HuH-7 (cell line): ENCODE measurements at places on chromosomes 2 and 18.
A peak's percentile ranks its signal among the peaks of the same experiment; 100 is the strongest.

GRCh38 chr2:8333177-8333831 lies 348.6 kb upstream of the ID2 start:
- DNase-seq = no peak

- no peak for DNase-seq
These were observed 232.8 kb downstream of the GRB14 start for GRCh38 chr2:164388511-164388910.

GRCh38 chr2:233919938-233920337 lies 2.8 kb downstream of the TRPM8 start:
- no peak for DNase-seq

DNA sequence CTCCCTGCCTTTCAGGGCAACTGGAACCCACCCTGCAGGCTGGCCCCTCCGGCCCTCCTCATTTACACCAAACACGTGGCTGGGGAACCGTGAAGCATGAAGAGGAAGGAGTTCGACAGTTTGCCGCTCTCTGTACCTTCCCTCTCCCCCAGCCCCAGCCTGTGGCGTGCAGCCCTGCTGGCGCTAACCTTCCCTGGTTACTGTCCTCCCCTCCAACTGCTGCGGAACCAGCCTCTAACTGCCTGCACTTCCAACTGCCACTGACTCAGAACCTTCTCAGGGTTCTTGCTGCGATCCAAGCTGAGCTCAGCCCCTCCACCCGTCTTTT lies 19.2 kb upstream of the GNAL start:
- DNase-seq = no peak

DNA sequence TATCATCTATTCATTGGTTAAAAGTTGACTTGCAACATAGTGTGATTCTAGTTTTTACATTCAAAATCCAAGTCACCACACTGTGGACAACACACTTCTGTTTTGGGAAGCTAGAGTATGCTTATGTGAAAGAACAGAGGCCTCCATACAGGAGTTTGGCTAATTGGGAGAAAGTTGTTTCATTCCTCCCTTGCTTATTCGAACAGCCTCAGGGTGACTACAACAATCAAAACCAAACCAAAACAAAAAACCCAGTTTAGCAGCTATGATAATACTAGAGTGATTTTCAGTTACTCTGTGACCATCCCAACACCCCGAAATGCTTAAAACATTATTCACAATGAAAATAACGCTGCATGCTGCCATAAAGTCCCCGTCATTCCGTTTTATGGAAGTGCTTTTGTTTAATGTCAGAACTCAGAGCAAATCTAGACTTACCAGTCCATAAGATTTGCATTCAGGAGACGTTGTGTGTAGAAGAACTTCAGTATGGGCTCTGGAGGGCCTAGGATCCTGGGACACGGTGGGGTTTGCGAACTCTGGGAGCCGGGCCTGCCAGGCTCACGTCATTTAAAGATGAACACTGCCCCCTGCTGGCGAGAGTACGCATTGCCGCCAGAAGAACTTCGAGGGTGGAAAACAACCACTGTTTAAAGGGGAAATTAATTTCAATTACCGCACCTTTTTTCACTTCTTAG lies 111.4 kb downstream of the FTCDNL1 start:
- DNase-seq = peak; percentile 33

- DNase-seq = no peak
These were observed 92.1 kb upstream of the PXDN start for GRCh38 chr2:1836321-1836860.

- no peak for DNase-seq
These were observed 5.7 kb downstream of the SMC6 start for GRCh38 chr2:17747684-17748452.

DNA sequence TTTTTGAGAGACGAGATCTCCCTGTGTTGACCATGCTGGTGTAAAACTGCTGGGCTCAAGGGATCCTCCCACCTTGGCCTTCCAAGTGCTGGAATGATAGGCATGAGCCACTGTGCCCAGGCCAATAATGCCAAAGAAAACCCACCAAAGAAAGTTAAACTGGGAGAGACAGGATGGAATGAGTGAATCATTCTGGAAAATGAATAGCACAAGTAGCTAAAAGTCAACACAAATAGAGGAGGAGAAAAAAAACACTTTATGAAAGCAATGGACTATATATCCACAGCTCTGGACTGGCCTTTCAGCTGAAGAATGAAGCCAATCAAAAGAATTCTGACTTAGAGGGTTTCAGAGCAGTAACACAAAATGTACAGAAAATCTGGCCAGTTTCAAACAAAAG lies 23.9 kb downstream of the IAH1 start:
- no peak for DNase-seq

GRCh38 chr2:20421988-20422370 lies 24.9 kb upstream of the RHOB start:
- DNase-seq = no peak

DNA sequence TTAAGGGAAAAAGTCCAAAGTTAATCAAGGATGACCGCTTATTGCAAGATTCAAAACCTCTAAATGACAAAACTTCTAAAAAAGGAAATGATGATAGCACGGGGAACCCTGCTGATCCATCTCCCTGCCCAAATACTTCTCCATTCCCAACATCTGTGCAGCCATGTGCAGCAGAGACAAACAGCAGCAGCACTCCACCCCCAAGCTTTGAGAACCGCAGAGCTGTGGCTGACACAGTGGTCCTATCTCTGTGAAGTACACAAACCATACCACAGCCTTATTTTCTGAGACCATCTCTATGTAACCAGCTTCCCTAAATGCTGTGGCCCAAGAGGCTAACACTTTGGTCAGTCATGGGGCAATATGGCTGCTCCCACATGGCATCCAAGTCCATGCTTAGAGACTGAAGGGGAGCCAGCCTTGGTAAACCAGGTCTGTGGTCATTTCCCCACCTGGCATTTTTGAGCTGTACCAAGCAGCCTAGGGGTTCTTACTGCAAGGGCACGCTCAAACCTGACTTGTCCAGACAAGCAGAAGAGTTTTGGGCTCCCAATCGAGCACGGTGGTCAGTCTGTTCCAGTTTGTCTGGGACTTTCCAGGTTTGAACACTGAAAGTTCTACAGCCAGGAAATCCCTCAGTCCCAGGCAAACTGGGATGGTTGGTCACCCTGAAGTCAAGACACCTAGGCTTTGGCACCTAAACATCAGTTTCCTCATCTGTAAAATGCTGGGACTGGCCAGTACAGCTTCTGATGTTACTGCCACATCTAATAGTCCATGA lies 17.1 kb upstream of the NFE2L2 start:
- no peak for DNase-seq

DNA sequence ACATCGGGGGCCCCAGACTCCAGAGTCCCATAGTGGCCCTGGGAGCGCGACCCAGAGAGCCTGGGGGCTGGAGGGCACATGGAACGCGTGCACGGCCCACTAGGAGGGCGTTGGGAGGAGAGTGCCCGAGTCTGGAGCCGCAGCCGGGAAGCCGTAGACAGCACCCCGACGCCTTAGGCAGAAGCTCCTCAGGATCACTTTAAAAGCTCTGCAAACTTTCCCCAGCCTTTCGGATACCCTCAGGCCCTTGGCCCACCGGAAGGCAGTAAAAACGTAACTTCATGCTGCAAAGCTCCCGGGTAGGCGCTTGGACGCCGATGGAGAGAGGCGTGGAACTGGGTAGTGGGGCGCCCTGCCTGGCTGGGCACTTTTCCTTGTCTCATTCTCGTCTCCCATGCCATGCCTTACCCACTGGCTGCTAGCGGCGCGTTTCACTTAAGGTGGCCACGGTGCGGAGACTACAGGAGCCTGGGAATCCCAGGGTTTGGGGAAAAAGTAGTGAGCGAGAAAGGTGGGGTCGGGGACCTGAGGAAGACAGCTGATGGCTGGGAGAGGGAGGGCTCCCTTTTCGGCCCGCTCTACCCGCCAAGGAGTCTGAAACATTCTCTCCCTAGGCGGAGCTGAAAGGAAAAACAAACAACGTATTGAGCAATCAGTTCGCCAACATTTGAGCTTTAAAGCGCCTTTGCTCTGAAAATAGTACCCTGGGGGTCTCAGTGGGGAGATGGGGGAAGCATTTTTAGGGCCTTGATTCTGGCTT lies 141.8 kb downstream of the MEIS1 start:
- DNase-seq = peak; percentile 59

DNA sequence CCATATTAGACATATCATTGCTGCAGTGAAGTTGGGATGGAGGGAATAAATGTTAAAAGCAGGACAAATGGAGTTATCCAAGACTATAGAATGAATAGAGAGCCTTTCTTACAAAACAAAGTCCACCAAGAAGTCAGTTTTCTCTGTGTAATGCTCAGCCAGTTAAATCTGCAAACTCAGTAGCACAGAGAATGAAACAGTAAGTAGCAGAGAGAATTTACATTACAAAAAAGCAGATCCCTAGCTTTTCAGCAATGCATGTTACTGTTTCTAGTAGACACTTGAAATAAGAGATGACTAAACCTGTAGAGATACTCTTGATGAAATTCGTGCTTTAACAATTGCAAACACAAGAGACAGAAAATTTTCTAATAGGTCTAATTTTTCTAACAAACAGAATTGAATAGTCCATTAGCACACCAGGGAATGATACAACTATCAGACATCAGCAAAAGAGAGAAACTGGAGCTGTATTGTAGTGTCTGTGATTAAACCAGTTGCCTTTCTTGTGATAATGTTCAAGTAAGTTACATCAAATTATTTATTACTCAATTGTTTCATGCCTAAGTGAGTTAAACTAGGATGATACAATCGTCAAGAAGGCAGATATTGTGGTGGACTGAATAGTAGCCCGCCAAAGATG lies 322.2 kb upstream of the DDX18 start:
- no peak for DNase-seq

GRCh38 chr2:27735263-27735904 lies 36.1 kb upstream of the MRPL33 start:
- no peak for DNase-seq

- no peak for DNase-seq
These were observed 111.5 kb downstream of the RAPGEF4 start for GRCh38 chr2:172847188-172847587.

DNA sequence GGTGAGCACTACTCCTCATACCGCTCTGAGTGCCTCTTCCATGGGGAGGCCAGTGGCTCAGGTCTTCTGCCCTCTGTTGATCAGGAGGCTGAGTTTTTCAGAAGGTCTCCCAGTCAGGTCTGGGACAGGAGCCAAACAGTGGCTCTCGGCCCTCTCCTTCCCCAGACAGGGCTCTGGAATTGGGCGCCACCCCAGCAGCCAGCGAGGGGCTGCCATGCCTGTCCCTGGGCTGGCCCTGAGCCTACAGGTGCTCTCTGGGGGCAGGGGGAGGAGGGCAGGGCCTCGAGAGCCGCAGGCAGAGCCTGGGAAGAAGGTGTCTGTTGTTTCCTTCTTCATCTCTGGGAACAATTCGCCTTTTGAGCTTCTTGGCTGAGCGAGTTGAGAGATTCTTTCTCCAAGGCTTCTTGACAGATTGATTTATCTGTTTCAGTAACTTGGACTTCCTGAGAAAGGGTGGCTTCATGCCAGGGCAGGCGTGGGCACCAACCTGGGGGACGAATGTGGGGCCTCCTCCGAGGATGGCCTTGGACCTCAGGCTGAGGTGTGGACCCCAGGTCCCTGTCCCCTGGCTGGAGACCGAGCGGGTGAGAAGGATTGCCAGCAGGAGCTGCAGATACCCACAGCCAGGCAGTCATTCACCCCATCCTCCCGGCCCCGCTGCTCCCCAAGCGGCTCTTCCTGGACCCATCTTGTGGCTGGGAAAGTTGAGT lies 64.7 kb upstream of the GLI2 start:
- no peak for DNase-seq

- DNase-seq = no peak
These were observed 60.0 kb upstream of the OTOS start for GRCh38 chr2:240200230-240201051.

- no peak for DNase-seq
These were observed 262.6 kb downstream of the EN1 start for GRCh38 chr2:118584877-118585276.

- DNase-seq = no peak
These were observed 42.3 kb downstream of the SERPINB7 start for GRCh38 chr18:63817441-63818051.

- no peak for DNase-seq
These were observed 40.4 kb upstream of the GPR155 start for GRCh38 chr2:174527101-174527721.

GRCh38 chr2:96839293-96839874 lies 4.4 kb downstream of the ANKRD23 start:
- no peak for DNase-seq

DNA sequence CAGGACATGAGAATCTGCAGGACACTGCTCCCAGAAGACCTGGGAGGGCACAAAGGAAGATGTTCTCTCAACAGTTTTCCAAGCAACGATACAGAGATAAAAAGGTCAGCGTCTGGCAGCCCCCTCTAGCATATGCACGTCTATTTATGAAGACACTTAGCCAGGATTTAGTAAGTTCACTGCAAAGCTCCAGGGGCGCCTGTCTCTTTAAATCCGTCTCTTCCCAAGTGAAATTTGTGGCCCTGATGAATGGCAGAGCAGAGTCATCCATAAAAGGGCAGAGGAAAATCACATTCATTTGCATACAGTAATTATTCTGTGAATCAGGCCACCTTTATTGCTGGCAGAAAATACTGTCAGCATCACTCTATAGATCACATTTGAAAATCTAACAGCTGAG lies 390.9 kb upstream of the SMIM21 start:
- DNase-seq = no peak

- no peak for DNase-seq
These were observed 195.6 kb downstream of the CLIP4 start for GRCh38 chr2:29310650-29311348.

- DNase-seq = no peak
These were observed 44.8 kb downstream of the ASAP2 start for GRCh38 chr2:9251154-9252001.

DNA sequence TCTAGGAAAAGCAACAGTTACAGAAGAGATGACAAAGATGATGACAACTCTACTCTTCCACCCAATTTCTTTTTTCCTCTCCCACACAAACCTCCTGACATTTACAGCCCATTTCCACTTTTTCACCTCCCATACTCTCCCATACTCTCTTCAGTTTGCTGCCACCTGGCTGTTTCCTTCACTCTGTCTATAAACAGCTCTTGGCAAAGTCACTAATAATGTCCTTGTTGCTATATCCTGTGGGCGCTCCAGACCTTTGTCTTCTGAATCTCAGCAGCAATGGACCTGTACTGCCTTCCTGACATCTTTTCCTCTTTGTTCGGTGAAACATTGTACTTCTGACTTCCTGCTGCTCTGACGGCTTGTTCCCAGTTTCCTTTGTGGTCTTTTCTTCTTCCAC lies 60.7 kb upstream of the CAVIN2 start:
- no peak for DNase-seq

GRCh38 chr2:237152361-237152760 lies 66.7 kb downstream of the COPS8 start:
- no peak for DNase-seq

DNA sequence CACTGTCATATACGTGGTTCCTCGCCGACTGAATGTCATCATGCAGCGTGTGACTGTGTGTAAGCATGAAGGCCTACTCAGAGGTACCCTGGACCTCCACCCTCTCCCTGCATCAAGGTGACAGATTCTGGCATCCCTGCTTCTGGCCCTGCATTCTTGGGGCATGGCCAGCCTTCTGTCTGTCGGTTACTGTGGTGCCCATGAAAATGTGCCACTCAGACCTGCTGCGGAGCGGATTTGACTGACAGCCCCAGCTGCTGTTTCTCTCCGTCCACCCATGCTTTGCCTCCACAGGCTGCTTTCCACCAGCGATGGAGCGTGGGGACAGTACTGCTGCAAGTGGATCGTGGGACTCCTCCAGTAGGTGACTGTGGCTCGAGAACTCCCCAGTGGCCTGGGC lies 9.6 kb downstream of the TMEM177 start:
- no peak for DNase-seq

- DNase-seq = no peak
These were observed 584 bp downstream of the BOLA3 start for GRCh38 chr2:74146929-74147726.
